ENCODE measurements at places on chromosomes 12 and 14.

DNA sequence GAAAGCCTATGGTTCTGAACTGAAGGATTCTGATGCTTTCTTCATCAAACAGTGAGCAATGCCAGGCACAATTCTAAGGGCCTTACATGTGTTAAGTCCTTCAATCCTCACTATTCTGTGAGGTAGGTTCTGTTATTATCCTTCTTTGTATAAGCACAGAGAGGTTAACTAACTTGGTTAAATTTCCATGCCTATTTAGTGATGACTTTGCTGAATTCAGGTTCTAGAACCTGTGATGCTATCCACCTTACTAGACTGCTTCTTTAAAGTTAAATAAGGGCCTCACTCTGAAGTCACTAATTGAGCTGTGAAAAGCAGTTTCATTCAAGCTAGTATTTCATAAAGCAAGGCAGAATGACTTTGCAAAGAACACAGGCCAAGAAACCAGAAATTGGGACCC lies 138.9 kb upstream of the PARP11 start:
- DNase-seq: no peak

GRCh38 chr14:27077214-27077613 lies 479.4 kb upstream of the NOVA1 start:
- DNase-seq: no peak

DNA sequence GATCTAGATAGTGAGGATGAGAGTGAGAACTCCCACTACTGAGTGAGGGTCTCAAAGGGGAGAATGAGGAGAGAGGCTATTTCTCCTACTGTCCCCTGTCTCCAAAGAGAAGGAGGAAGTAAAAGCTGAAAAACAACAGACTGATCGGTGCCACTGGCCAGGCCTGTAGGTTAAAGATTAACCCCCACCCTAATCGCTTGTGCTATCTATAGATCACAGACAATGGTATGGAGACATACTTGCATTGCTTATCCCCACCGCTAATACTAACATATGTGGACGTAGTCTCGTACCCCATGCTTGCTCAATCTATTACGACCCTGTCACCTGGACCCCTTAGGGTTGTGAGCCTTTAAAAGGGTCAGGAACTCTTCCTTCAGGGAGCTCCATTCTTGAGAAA lies 777.9 kb upstream of the TMEM132C start:
- no peak for DNase-seq

DNA sequence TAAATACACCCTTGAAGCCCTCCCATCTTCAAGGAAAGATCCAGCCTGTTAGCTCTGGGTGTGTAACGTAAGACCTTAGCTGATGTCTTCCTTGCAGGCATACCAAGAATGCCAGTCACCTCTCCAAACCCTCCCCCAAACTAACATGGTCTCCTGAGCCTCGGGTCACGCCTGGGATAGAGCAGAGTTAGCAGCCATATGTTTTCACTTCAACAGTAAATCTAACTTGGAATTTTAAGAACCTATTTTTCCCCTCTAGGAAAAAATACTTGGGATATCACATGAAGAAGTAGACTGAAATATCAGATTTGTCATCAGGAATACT lies 27.9 kb downstream of the BCL2L14 start:
- no peak for DNase-seq

DNA sequence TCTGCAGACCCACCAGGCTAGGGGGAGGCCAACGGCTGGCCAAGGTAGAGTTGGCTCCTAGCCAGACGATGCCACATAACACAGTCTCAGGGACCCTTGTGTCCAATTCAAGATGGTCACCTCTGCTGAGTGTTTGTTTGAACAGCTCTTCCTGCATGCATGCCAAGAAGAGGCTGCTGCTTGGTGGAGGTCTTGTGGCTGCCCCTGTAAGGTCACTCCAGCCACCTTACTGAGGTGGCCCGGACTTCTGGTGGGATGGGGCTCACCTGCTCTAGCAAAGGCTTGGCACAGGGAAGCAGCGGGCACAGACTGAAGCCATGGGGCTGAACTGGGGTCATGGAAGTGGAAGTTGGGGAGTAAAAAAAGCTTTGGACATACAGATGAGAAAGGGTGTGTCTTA lies 210.3 kb downstream of the GLT1D1 start:
- DNase-seq: no peak

GRCh38 chr12:44972746-44973421 lies 78.0 kb downstream of the DBX2 start:
- DNase-seq: peak; percentile 18

GRCh38 chr12:66137937-66138336 lies 7.4 kb upstream of the LLPH start:
- DNase-seq: no peak

DNA sequence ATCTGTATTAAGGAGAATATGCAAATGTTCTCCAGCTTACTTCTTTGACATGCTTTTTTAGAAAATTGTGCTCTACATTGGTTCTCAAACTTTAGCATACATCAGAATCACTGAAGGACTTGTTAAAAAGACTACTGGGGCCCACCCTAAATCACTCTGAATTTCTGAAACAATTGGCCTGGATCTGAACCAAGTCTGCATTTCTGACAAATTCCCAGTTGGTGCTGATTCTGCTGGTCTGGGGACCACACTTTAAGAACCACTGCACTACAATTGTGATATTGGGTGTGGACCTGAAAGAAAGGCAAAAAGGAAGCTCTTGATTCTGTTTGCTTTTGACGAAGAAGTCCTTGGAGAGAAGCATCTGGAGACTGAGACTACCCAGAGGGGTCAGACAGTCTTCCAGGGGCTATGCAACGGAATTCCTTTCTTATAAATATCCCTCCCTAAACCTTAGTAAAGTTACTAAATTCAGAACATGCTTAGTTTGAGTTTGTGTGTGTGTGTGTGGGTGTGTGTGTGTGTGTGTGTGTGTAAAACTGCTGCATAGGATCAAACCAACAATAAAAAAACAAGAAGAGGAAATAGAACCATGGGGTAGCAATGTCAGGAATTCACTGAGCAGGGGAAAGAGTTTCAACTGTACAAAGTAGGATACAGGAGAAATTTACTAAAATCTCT lies 36.8 kb downstream of the EAPP start:
- no peak for DNase-seq

DNA sequence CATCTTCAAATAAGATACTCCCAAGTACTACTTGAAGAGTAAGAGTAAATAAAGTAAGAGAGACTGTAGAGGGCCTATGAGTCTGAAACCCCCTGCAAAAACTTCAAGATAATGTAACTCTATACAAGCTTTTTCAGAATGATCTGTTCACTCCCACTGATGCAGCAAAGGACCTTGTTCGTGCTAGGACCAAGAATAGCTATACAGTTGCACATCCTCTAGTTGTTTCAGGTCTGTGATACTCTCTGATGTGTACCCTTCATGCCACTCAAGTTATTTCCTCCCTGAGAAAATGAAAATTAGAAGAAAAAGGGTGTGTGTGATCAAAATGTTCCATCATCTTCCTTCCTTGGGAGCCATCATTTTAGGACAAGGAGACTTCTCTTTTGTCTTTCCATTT lies 204.4 kb downstream of the ALX1 start:
- DNase-seq: peak; percentile 10

- peak; percentile 84 for DNase-seq
Measured at GRCh38 chr12:92784797-92785562, 82.2 kb downstream of the PLEKHG7 start.

GRCh38 chr14:71414631-71415403 lies 507.6 kb downstream of the PCNX1 start:
- DNase-seq: no peak

DNA sequence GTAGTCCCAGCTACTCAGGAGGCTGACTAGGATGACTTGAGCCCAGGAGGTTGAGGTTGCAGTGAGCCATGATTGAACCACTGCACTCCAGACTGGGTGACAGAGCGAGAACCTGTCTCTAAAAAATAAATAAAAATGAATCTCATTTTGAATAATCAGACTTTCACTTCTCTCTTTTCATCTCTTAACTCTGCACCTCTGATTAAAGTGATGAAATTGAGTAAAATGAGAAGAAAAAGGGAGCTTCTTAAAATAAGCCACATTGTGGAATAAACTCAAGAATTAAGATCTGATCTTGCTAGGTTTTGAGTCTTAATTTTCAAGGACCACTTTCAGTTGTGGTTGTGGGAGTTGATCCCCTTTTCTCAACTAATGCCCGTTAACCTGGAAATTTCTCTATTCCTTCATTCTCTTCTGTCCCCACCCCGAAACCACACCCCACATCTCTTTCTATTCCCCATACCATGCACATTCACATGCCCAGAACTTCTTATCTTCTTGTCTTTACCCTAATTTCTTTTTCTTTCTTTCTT lies 70.9 kb upstream of the ETV6 start:
- peak; percentile 87 for DNase-seq

GRCh38 chr12:92625639-92626310 lies 77.0 kb upstream of the PLEKHG7 start:
- no peak for DNase-seq

- peak; percentile 59 for DNase-seq
Measured at GRCh38 chr14:96797582-96798349, 584 bp downstream of the VRK1 start.

DNA sequence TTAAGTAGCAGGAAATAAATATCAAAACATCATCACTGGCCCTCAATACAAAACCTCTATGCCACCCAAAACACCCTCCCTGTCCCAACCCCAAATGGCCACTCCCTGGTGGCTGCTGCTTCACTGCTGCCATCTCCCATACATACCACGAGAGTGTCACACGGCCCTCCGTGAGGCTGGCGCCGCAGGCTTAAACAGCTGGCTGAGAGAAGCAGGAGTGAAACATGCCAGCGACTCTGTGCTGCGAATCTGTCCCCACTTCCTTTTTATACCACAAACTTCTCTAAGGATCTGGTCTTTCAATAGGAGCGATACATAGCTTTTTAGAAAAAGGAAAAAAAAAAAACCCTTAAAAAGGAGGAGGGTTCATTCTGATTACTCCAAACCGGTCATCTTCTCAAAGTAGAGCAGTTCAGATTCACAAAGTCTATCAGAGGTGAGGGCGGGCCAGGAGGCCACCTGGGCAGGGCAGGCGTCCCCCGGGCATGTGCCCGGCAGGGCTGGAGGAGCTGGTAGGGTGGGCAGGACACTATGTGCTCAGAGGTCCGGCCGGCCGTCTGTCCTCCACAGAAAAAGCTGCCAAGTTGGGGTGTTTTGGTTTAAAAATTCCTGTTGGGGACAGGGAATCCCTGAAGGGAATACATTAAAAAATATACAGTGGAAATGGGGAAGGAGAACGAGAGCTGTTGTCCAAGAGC lies 26.5 kb downstream of the MAX start:
- no peak for DNase-seq

- no peak for DNase-seq
Measured at GRCh38 chr12:92695577-92695976, 7.2 kb upstream of the PLEKHG7 start.

DNA sequence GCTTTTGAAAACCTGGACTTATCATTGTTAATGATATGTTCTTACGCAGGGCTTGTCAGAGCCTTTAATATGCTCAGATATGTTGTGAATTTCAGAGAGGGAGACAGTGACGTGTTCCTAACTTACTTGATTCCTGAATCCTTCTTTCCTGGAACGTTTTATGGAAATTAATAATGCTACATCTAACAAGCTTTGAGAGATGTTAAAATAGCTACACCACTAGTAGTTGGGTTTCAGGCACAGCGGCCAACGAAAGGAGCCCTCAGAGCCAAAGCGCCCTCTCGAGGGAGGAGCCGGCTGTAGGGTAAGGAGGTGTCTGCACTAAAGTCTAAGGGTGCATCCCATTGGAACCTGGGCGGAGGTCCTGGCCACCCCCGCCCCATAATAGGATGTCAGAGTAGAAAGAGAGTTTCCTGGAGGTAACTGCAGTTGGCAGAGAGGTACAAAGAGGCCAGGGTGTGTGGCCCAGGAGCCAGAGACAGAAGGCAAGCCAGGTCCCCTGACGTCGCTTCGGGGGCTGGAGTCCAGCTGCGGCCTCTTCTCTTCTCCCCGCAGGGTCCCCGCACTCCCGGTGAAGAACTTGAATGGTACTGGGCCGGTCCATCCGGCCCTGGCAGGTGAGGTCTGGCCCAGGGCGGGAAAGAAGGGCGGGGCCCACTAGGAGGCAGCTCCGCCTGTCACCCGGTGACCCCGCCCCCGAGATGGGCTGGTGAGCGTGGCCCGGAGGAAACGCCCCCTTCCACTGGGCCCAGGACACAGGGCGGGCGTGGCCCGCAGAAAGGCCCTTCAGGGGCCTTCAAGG lies 36.3 kb downstream of the DTX1 start:
- DNase-seq: peak; percentile 43

DNA sequence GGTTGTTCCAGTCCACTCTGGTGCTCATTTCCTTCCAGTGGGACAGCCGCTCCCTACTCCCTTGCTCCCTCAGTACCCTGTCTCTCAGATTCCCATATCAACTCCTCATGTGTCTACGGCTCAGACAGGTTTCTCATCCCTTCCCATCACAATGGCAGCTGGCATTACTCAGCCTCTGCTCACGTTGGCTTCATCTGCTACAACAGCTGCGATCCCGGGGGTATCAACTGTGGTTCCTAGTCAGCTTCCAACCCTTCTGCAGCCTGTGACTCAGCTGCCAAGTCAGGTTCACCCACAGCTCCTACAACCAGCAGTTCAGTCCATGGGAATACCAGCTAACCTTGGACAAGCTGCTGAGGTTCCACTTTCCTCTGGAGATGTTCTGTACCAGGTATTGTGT lies 69.9 kb downstream of the RAD52 start:
- no peak for DNase-seq

DNA sequence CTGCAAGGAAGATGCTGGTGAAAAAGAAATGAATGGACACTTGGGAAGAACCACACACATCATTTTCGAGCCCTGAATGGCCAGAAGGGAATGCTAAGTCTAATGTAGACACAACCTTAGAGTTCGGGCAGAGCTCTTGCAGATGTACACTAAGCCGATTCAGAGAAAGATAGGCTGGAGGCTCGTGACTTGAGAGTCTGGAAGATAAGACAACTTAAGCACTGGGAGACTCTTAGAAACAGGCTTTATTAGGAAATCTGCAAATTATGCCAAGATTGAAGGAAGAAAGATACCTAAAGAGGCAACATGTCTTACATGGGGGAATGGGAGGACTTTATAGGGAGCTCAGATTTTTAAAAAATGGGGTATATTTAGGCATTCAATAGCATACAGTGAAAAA lies 13.5 kb downstream of the TBPL2 start:
- no peak for DNase-seq

GRCh38 chr12:120230326-120230973 lies 29.5 kb upstream of the RPLP0 start:
- no peak for DNase-seq

DNA sequence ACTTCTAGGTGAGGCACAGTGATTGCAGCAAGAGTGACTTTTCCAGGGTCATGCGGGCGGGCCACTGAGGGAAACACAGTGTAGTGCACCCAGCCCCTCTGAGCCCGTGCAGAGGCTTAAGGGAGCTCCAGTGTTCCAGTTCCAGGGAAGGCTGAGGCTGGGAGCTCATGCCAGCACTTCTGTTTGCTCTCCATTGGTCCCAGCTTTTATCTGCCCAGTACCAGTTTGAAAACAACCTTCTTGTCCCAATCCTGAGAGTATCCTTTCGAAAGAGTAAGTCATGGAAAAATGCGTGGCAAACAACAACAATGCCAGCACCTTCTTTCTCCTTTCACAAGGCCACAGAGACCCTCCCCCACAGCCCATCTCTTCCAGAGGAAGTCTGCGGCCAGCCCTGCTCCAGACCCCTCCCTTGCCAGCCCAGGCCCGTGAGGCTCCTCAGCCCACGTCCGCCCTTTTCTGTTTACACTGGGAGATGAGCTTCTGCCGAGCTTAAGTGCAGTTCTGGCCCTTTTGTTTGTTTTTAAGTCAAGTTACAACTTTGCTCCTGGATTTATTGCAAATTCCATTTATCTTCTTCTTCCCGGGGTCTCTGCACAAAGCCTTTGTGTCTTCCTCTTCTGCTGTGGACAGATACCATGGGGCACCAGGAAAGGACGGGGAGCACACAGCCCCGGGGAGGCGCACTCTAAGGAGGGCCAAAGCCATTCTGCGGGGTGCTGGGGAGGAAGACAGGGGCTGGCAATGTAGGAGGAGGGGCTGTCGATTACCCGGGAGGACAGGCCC lies 185.6 kb downstream of the ZFP36L1 start:
- no peak for DNase-seq

All from GM12865 (cell line).